Activated naive CD8-positive, alpha-beta T cell treated with anti-CD3 and anti-CD28 coated beads, Interleukin-2, amount 50 U/mL, for 16 hours (primary cell): ENCODE measurements at places on chromosomes 7 and 10.

DNA sequence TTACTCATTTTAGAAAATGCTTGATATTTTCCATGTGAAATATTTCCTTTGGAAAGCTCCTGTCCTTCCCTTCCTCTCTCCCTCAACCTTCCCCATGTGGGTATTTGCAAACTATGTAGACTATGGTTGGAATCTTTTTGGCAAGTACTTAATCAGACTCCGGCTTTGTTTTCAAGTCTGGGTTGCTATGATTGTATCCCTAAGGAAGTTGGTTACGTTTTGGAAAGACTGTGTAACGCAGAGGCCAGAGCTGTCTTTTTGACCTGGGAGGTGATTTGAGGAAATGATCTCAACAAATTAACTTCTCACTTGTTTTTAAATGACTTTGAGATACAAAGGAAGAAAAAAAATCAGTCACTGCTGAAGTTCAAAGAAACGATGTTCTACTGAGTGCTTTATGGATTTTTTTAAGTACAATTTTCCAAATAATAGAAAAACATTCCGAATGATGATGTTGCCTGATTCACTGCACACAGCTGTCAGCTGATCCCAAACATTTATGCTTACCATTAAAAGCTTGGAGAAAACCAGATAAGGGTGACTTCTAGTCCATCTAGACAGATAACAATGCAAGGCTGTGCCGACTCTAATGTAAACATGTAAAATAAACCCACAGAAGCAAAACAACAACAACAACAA lies 145.5 kb upstream of the CELF2 start:
- DNase-seq, result no peak

GRCh38 chr10:58782876-58783851 lies 270.5 kb downstream of the BICC1 start:
- no peak for DNase-seq

DNA sequence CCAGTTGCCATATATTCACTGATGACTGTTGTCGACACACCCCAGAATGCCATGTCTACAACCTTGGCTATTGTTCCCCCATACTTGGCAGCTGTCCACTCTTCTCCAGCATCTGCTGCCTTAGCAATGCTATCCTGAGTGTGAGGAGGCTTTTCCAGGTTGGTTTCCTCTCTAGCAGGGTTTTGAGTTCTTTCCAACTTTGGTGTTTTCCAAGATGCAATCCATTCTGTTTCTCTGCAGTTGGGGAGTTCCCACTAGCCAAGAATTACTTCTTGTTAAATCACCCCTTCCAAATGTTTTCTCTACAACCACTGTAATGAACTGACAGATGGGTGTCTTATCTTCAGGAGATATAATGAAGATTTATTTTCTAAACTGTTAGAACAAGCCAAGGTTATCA lies 617.4 kb downstream of the CCSER2 start:
- DNase-seq, result no peak

- no peak for DNase-seq
These were observed 213.2 kb upstream of the NEBL start for GRCh38 chr10:21110358-21110757.

- no peak for DNase-seq
These were observed 15.4 kb upstream of the HTR5A start for GRCh38 chr7:155054761-155055160.

DNA sequence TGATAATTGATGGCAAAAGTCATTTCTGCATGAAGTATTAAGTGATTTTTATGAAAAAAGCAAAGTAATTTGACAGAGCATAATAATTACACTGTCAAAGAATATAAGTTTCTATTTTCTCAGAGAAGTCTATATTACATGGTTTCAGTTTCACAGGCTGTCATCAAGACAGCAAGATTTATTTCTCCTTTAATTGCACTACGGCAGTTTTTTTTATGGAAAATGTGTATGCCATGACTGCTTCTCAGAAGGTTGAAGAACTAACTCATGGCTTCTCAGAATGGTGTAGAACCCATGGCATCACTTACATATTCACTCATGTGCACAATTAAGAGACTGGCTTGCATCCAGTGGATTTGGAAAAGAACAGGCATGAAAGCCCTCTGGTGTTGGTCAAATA lies 870.3 kb upstream of the SORCS1 start:
- DNase-seq, result no peak

- DNase-seq, result no peak
These were observed 119.1 kb upstream of the PHYHIPL start for GRCh38 chr10:59057345-59057744.

GRCh38 chr7:112556633-112557032 lies 75.8 kb downstream of the LSMEM1 start:
- DNase-seq, result no peak

- DNase-seq, result no peak
These were observed 39.0 kb downstream of the AP5Z1 start for GRCh38 chr7:4814433-4814832.

- no peak for DNase-seq
These were observed 140.6 kb downstream of the MGMT start for GRCh38 chr10:129607607-129608109.

DNA sequence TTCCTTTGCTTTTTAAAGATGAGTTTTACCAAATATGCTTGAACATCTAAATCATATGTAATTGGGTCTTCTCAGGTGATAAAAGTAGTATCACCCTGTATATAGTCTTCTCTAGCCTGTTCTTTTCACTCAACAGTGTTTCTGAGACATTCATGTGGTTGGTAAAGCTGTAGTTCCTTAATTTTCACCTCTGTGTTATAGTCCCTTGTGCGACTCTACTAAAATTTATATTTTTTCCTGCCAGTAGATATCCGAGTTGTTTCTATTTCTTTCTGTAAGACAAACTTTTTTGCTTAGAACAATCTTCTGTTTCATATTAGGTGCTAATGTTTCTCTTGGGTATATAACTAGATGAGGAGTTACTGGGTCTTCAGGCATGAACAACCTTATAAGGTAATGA lies 35.6 kb downstream of the SYPL1 start:
- no peak for DNase-seq

GRCh38 chr10:283140-283479 lies 147.9 kb downstream of the ZMYND11 start:
- DNase-seq, result no peak

DNA sequence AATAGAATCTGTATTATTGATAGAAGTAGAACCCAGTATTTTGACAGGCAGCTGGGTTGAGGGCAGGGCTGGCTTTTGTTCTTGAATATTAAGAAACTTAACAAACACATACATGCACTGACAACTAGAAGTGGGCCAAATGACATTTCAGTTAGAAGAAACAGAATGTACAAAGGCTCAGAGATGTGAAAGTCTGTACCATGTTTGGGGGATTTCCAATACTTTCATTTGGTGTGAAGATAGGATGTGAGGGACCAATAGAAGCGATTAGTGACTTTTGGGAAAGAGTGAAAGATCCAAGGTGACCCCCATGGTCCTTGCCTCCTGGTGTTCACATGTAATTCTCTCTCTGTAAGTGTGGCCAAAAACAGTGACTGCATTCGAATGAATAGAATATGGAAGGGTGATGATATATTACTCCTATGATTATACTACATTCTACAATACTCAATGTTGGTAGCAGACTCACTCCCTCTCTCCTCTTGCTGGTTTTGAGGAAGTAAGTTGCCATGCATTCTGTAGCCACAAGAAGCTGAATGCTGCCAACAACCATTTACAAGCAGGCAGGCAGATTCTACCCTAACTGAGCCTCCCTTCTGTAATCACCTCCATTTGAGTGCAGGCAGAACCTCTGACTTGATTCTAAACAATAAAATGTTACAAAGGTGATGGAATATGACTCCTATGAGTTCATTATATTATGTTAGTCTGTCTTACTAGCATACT lies 151.4 kb downstream of the TMEM168 start:
- no peak for DNase-seq

GRCh38 chr7:69104023-69104422 lies 494.3 kb upstream of the AUTS2 start:
- DNase-seq, result no peak

GRCh38 chr10:112728118-112728883 lies 221.7 kb upstream of the TCF7L2 start:
- no peak for DNase-seq

GRCh38 chr10:129024046-129024445 lies 443.0 kb upstream of the MGMT start:
- DNase-seq, result no peak

DNA sequence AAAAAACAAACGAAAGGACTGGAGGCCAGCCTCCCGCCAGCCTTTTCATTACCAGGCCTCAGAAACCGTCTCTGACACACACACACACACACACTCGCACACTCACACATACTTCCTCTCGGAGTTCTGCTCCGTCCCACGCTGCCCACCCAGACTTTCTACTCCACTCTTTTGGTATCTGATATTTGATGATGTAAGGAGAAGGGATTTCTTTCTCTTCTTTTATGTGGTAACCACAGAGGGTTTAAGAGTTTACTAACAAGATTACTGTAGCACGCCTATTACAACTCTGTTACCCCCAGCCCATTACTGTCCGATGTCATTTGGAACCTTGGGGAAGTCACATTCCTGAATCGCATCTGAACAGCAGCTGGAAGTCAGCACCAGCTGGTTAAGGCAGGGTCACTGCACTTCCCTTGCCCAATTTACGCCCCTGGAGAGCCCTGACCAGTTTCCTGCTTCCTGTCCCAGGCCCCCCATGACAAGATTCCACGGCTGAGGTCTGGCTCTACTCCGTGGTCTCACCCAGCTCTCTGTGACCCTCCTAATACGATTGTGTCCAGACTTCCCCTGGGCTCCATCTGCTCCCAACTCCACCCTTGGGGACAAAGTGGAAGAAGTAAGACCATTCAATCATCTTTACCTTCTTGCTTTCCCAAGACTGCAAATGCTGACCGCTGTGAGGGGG lies 1.1 kb downstream of the DENND2A start:
- no peak for DNase-seq

- no peak for DNase-seq
These were observed 28.9 kb downstream of the HTRA1 start for GRCh38 chr10:122490268-122490667.

DNA sequence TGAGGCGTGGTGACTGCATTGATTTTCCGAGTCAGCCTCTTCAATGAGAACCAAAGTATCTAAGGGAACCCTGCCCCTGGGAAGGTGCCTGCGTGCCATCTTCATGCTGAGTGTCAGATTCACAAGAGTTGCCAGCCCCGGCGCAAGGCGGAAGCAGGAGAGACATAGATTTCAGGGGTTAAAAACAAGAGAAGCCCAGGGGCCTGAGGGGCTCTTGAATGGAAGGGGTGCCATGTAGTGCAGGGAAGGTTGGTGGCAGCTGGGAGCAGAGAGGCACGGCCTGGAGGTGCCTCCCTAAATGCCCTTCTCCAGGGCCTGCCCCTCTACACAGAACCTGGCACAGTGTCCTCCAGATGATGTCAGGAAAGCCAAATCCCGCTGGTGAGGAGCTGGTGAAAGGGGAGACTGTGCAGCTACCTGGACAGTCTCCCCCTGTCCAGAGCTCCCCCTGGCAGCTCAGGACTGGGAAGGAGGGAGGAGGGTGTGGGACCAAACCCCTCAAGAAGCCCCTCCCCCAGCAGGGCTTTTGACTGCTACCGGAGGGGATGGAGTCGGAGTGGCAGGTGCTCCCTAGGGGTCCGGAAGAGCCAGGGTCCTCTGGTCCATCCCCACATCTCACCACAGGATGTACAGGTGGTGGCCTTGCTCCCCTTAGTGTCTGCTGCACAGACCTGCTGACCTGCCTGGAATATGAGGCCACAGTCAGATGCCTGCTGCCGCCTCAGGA lies 137.9 kb downstream of the TCERG1L start:
- DNase-seq, result no peak

DNA sequence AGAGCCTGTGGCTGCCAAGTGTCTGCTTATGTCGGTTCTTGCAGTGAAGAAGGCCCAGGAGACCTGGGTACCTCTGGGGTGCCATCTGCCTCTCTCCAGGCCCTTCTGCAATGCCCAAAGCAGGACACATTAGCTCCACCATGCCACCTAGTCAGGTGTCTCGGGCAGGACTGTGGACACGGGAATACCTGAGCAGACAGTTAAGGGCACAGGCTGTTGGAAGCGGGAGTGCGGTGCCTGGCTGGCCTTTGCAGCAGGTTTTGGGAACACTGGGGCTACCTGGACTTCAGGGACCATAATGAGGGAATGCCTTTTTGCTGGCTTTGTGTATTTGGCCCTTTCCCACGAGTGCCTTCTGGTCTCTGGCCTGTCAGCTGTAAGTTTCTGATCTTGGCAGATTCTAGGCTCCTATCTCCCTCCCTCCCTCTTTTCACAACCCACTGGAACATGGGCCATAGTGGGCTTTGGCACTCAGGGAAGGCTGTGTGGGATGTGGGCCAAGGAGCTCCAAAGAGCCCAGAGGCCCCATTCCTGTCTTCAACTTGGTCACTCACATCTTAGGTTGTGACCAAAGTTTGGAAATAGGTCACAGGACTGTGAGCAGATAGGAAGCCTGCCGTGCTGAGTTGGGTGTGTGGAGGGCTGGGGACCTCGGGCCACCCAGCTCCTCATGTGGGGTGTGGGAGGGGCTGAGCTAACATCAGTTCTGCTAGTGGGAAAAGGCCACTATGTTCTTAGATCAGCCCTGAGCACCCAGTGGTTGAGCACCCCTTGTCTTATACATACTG lies 41.5 kb upstream of the CXCL12 start:
- no peak for DNase-seq

DNA sequence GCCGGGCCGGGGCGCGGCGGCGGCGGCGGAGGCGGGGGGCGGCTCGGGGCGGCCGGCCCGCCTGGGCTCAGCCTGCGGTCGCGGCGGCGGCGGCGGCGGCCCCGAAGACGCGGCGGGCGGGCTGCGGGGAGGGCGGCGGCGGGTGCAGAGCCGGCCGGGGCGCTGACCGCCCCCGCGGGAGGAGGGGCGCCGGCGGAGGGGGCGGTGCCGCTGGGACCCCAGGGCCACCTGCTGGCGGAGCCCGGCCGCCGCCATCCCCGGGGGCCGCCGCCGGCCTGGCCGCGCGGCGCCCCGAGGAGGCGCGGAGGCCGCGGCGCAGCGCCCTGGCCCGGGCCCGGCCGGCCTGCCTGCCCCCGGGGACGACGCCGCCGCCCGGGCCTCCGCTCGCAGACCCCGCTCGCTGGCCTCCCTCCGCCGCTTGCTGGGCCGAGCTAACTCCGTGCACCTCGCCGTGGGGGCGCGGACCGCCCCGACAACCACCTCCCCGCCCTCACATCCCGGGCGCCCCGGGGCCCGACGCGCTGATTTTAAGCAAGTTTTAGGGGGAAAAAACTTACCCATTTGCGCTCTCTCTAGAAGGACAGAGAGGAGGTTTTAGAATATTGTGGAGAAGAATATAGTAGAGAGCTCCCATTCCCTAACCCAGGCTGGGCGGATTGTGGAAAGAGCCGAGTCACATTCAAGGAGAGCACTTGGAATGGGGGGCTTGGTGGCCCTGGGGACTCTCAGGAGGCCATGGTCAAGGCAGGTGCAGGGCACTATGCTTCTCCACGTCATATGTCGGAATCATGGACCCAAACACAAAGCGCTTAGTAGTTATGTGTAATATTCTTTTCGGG lies at the start of gene BEND7:
BEND7 (minus strand) TSS at position 140 of the 839 bp plus-strand sequence. CDS start 481 bp downstream, outside the sequence.
- DNase-seq, result no peak

GRCh38 chr7:74542558-74543117 lies 88.9 kb downstream of the GTF2IRD1 start:
- DNase-seq, result no peak

GRCh38 chr10:22988581-22989360 lies 60.9 kb downstream of the ARMC3 start:
- DNase-seq, result peak; percentile 39
